ENCODE measurements at places on chromosomes 4 and X.

GRCh38 chrX:105822138-105823091, at the start of gene NRK:
TSS of gene NRK (plus strand) at chrX:105822539. CDS start at chrX:105822846, 307 bp downstream.
- peak; percentile 8 for DNase-seq

GRCh38 chr4:101370663-101371210, 23.4 kb upstream of the PPP3CA start:
- no peak for DNase-seq

GRCh38 chr4:1403177-1403583, 3.1 kb downstream of the NKX1-1 start:
- no peak for DNase-seq

DNA sequence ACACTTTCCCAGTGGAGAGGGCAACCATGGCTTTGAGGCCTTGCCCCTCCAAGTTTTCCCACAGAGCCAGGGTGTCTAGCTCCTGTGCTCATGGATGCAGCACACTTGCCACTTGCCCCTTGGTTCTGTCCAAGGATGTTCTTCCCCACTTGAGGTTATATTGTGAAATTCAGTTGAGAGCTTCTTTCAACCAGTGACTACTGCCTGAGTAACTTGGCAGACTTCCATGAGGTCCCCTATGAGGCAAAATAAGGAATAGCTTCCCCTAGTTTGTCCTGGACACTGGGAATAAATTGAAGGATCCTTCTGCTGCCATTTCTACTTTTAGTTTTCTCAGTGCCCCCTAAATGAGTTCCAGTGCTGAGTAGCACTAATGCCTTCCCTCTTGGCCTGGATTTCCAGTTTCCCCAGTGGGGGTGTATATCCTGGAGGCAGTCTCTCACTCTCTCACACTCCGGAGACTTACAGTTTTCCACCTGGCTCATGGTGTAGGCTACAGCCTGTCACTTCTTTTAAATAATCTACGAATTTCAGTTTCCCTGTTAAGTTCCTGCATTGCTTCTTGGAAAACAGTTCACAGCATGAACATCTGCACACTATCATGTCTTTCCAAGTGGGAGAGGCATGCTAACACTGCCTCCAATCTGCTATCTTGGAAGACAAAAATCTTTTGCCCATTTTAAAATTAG, 36.4 kb upstream of the ADH4 start:
- peak; percentile 70 for DNase-seq

GRCh38 chrX:129650821-129651510, 3.8 kb downstream of the APLN start:
- no peak for DNase-seq

Data from HCEC 1CT (cell line).